ENCODE measurements at places on chromosomes 2 and 18.

DNA sequence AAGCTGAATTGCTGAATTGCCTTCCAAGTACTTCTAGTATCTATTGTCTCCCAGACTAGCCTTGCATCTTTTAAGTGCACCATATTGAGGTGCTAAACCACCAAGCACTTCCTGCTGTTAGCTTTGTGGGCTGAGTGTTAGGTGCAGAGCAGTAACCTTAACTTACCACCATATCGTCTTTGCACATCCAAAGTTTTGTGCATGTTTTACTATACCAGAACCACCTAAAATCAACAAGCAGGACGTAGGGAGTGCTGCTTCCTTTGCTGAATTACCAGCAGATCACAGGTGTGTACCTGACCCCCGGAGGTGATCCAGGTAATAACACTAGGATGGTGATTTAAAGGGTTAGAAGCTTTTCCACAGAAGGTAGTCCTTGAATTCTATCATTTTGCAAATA, 359.9 kb upstream of the HNRNPA3 start:
- no peak for DNase-seq

DNA sequence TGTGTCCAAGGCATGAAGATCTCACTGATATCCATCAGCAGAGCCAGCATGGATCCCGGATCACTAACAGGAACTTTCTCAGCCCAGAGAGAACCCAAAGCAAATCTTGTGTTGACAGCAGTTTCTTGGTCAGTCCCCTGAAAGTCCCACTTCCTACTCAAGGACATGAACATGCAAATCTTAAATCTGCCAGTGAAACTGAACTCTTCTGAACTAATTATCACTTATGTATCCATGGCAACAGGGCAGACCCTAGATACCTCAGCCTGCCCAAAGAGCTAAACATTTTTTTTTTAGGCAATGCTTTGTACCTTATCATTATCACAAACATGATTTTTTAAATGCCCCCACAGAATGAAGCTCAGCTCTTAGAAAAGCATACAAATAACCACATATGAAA, 127.8 kb upstream of the DDX18 start:
- no peak for DNase-seq

DNA sequence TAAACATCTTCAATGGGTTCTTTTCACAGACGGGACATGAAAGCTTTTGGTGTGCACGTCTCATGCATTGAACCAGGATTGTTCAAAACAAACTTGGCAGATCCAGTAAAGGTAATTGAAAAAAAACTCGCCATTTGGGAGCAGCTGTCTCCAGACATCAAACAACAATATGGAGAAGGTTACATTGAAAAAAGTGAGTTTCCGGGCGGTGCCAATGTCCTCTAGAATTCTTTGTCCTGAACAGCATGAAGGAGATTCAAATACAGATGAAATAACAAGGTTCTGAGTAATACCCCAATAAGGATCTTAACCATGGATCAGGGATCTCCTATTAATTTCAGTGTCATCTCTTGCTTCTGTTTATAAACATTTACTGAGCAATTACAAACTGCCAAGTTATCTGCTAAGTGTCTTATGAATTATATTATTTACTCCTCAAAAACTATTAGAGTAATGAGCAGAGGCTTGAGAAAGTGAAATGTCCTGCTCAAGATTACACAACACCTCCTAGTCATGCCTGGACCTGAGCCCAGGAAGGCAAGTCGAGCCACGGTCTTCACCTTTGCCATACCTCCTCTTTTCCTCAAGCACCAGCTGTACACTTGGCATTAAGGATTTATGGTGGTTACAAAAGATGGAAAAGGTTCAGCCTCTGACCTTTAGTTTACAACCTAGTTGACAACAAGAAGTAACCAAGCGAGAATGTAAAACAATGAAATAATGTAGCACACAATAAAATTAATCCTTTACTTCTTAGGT, 22.6 kb downstream of the DHRS9 start:
- DNase-seq: no peak

GRCh38 chr2:63050334-63051041, at the start of gene OTX1:
TSS of gene OTX1 (plus strand) at chr2:63050830. CDS start at chr2:63052991, 2,161 bp downstream.
- peak; percentile 94 for DNase-seq

GRCh38 chr2:240252191-240252871, 111.9 kb upstream of the OTOS start:
- no peak for DNase-seq

DNA sequence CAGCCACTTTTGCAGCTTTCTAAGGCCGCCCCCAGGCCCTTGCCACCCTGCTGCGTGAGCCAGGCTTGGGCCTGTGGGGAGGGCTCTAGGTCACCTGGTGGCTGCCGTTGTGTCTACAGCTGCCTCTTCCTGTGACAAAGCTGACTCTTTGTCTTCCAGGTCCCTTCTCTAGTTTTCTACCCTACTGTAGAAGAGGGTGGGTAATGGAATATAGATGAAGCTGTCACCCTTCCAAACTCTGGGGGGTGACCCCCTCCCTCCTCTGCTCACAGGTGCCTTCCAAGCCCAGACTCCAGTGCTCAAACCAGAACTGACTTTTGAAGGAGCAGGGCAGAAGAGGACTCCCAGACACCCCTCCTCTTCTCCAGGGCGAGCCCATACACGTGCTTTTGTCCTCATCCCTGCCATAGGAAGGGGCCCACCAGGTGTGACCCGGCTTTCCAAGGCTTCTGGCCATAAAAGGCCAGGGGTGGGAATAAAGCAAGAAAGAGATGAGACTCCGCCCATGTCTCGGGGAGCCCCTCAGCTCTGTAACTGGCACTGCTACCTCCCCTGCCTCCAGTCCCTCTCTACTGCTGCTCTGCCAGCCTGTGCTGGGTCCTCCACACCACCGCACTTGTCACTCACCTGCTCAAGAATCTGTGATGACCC, 17.9 kb upstream of the SDC1 start:
- no peak for DNase-seq

GRCh38 chr2:130288467-130289403, 54.0 kb upstream of the IMP4 start:
- no peak for DNase-seq

GRCh38 chr2:118834901-118835745, 12.3 kb downstream of the EN1 start:
- no peak for DNase-seq

DNA sequence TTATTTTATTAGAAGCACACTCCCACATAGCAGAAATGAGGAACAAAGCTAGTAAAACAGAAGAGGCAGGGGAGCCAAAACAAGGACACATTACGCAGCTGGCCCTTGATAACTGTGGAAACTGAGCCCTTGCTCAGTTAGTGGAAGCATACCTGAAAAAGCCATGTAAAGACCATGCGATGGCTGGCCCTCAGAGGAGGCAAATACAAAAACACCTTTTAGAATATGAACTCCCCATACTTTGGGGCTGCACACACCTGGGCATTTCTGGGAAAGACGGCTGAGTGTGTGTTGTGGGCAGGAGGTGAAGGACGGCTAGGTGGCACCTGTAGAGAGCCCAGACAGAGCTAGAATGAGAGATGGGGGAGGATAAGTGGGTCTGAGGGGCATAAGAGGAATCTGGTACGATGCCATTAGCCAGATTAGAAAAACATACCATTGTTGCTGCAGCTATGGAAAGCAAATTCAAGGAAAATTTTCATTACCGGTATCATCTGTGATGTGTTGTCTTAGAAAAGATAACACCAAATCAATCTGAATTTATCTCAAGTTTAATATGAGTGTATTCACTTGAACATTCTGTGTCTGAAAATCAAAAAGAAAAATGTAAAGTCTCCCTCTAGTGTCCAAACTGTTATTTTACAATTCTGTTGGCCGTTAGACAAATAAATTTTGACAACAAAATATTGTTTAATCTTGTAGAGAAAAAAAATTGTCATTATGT, 45.2 kb upstream of the SULT1C3 start:
- DNase-seq: no peak

- no peak for DNase-seq
Observed at GRCh38 chr2:85475799-85476490, 57.4 kb downstream of the SH2D6 start.

DNA sequence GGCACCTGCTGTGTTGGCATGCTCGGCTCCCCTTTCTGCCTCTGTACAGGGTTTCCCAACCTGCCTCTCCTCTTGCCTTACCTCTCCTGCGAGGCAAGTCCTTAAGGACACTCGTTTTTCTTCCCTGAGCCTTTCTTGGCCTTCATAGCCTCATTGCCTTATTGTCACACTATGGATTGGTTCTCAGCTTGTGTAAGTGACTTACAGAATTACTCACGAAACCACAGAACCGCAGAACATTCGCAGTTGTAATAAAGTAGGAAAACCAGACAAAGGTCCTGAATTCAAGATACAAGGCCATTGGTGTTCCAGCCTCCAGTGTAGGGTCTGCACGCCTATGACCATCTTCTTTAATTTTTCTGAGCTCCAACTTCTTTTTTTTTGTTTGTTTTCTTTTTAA, 317.6 kb upstream of the SMIM21 start:
- no peak for DNase-seq

DNA sequence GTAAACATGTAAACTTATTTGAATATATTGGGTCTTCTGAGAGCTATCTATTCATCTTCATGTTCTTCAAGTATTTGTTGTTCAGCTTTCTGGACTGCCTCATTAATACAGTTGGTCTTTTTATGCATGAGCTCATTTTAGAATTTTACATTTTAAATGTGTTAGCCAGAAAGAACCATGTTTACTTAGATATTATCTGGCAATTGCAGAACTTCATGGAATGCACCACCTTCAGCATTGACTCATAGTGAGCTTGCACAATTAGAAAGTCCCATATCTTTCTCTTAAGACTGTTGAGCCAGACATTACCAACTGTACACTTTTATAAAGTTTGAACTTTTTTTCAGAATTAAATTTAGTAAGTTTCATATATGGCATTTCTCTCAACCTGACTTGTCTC, 536.7 kb downstream of the RIT2 start:
- no peak for DNase-seq

- DNase-seq: no peak
Observed at GRCh38 chr2:104847586-104848160, 6.2 kb upstream of the POU3F3 start.

DNA sequence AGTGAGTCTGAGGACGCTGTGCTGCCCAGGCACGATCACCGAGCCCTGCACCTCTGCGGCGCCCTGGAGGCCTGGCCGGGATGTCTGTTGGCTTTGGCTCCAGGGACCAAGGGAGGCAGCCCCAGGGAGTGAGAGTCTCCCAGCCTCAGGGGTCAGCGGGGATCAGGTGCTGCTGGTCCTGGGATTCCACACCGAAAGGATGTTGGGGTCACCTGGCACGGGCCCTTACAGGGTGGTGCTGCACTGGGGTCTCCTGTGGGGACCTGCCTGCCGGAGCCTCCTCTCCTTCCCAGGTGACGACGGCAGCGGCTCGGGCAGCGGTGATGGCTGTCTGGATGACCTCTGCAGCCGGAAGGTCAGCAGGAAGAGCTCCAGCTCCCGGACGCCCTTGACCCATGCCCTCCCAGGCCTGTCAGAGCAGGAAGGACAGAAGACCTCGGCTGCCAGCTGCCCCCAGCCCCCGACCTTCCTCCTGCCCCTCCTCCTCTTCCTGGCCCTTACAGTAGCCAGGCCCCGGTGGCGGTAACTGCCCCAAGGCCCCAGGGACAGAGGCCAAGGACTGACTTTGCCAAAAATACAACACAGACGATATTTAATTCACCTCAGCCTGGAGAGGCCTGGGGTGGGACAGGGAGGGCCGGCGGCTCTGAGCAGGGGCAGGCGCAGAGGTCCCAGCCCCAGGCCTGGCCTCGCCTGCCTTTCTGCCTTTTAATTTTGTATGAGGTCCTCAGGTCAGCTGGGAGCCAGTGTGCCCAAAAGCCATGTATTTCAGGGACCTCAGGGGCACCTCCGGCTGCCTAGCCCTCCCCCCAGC, 30.5 kb downstream of the GPC1 start:
- no peak for DNase-seq

- peak; percentile 12 for DNase-seq
Observed at GRCh38 chr2:75277111-75277510, 77.8 kb upstream of the TACR1 start.

- DNase-seq: no peak
Observed at GRCh38 chr2:52345676-52346075, 1313.7 kb upstream of the NRXN1 start.

DNA sequence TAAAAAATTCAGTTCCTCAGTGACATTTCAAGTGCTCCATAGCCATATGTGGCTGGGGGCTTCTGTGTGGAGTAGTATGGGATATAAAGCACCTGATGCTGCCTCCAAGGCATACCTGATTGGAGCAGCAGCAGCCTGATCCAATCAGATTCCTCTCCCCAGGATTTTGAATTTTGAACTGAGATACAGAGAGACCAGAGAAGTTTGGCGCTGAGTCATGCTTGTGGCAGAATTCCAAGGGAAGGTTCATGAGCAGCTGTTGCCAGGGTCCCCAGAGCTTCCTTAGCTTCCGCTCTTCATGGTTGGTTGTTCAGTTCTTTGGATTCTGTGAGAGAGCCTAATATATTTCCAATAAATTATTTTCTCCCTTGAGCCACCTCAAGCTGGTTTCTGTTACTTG, 29.0 kb upstream of the CFAP36 start:
- peak; percentile 50 for DNase-seq

GRCh38 chr18:9058406-9058805, 44.1 kb upstream of the NDUFV2 start:
- DNase-seq: no peak

DNA sequence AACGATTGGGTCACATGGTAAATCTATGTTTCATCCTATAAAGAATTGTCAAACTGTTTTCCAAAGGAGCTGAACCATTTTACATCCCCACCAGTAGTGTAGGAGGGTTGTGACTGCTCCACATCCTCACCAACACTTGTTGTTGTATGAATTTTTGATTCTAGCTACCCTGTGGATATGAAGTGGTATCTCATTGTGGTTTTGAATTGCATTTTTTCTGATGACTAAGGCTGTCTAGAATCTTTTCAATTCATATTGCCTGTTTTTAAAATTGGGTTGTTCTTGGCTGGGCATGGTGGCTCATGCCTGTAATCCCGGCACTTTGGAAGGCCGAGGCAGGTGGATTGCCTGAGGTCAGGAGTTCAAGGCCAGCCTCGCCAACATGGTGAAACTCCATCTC, 44.5 kb downstream of the TXNL1 start:
- no peak for DNase-seq

GRCh38 chr18:73715210-73715670, 432.4 kb downstream of the FBXO15 start:
- DNase-seq: no peak

DNA sequence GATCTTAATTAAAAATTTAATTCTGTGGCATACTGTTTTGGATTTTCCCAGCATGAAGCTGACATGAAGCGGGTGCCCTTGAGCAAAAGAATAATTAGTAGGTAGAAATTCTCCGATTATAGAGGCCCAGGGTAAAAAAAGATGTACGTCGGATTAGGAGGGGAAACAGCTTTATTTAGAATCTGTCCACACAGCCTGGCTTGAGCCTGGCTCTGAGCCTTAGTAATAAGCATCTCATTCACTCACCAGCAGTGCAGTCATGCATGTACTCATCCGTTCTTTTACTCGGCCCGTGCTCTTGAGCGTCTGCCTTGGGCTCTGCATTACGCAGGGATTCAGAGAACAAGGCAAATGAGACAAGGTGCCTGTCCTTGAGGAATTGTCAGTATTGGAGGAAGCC, 219.3 kb downstream of the AGAP1 start:
- DNase-seq: no peak
